ENCODE measurements at places on chromosomes 16 and 17.

DNA sequence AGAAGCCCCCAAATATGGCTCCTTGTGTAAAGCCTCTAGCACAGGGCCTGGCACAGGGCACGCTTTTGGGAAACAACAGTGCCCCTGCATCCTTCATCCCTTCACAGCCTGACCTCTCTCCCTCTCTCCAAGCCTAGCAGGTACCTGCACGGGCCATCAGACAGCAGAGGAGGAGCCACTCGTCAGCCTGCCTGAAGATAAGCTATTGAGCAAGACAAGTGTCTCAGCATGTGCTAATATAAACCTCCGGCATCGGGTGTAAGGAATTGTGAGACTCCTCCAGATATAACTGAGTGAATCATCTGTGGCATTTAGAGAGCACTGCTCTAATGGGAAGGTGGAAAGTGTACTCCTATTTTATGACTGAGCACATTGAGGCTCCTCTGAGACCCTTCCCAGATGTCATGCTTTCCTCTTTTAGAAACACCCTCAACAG is 38.3 kb downstream of the TBX4 start:
- DNase-seq = no peak

GRCh38 chr16:143047-143446 is 4.6 kb upstream of the NPRL3 start:
- DNase-seq = no peak

DNA sequence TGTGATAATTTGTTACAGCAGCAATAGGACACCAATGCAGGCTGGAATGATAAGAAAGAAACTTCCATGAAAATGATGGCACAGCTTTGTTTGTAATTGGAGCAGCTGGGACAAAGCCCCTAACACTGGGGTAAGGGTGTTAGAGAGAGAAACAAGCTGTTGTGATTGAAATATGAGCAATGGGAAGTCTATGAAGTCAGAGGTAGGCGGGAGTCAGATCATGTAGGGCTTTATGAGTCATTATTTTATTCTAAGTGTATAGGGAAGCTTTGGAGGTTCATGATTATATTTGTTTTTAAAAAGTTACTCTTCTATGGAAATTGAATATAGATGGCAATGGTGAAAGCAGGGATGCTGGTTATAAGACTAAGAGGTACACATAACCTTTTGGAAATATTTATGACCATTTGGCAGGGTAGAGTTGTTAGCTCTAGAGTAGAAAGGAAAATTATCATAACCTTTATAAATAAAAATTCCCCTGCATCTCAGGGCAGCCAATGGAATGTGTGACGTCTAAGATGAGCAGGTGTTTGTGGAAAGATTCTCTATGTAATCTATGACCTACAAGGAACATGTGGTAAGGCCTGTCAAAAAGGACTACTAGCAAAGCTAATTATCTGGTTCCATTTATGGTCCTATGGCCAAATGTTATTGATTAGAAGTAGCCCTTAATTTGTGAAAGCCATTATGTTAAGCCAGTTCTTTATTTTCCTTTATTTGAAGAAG is 85.6 kb downstream of the KCNJ2 start:
- DNase-seq = no peak

DNA sequence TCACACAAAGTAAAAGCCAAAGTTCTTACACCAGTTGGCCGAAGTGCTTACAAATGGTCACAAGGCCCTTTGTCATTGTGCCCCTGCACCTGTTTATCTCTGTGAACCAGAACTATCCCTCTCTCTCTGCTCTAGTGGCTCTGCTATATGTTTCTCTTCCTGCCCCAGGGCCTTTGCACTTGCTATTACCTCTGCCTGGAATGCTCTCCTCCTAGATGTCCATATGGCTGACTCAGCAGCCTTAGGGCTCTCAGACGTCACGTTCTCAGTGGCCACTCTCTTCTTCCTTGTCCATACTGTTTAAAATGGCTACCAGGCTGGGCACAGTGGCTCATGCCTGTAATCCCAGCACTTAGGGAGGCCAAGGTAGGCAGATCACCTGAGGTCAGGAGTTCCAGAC is 38.8 kb upstream of the DDX52 start:
- DNase-seq = no peak

GRCh38 chr17:75749545-75750389 is 15.2 kb downstream of the GALK1 start:
- DNase-seq = peak; percentile 60

GRCh38 chr16:13612623-13613022 is 307.3 kb upstream of the ERCC4 start:
- DNase-seq = no peak

- DNase-seq = peak; percentile 30
Measured at GRCh38 chr17:57086069-57086930, 1.3 kb downstream of the AKAP1 start.

DNA sequence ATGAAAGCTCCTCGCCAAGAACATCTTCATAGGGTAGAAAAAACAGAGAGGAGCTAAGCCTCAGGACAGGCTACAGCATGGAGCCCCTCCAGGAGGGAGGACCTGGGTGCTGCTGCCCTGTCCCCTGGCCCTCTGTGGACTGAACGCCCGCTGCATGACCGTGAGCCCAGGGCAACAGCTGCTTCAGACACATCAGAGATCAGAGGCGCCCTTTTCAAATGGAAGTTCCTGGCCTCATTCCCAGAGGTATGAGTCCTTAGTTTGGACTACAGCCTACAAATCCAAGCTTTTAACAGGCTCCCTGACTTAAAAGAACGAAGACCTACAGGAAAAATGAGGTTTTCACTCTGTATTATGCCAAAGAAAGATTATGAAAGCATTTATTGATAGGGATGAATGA is 48.5 kb downstream of the ZNF18 start:
- no peak for DNase-seq

- no peak for DNase-seq
Measured at GRCh38 chr17:2075336-2076086, 20.6 kb downstream of the HIC1 start.

GRCh38 chr17:66562119-66562518 is 259.7 kb downstream of the PRKCA start:
- no peak for DNase-seq

GRCh38 chr16:27374804-27375425 is 27.1 kb upstream of the IL21R start:
- peak; percentile 6 for DNase-seq

DNA sequence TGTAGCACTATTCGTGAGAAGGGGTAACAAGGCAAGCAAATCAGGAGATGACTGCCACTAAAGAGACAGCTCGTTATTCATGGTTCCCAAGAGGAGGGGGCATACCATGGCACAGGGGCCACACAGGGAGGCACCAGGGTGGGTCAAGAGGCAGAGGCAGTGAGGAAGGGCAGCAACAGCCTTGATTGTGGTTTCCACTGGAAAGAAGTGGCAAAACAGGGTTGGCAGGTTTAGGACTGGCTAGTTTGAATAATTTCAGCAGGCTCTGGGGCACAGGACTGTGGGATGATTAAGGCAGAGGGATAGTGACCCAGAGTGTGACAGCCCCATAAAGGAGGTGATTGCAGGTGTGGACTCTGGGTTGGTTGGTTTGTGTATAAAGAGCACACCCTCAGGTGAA is 188.9 kb downstream of the CBLN1 start:
- DNase-seq = no peak

DNA sequence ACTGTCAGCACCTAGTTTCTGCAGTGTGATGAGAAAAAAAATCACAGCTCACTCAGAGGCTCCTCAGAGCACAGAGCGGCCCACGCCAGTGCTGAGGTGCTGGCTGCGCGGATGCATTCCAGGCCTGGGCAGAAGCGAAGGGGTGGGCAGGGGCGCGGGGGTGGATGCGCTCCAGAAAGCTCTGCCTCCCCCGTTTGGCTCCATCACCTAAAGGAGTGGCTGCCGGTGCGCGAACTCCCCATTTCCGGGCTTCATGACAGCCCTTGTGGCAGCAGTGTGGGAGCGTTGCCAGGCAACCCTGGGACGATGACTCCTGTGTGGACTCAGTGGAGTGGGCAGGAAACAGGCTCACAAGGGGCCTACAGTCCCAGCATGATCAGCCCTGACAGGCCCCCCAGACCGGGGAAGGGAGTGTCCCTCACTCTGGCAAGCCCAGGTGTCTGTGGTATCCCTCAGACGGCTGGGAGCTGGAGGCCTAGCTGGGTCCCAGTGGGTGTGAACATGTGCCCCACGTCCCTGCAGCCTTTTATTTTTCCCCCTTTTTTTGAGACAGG is 32.8 kb upstream of the NUDT16L1 start:
- no peak for DNase-seq

DNA sequence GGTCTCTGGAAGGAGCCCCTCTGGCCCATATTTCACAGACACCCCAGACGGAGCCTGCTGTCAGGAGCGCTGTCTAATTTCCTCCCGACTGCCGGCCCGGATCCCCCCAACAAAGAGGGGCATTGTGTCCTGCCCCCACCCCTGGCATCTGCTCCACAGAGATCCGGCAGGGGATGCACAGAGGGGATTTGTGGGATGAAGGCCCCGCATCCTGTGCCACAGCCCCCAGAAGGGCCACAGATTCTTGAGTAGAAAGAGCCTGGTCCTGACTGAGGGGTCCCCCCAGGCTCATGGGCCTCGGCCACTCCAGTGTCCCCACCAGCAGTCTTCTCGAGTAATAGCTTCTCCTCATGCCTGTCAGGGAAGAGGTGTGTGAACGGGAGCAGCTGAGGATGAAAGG is 29.5 kb downstream of the MEOX1 start:
- no peak for DNase-seq

DNA sequence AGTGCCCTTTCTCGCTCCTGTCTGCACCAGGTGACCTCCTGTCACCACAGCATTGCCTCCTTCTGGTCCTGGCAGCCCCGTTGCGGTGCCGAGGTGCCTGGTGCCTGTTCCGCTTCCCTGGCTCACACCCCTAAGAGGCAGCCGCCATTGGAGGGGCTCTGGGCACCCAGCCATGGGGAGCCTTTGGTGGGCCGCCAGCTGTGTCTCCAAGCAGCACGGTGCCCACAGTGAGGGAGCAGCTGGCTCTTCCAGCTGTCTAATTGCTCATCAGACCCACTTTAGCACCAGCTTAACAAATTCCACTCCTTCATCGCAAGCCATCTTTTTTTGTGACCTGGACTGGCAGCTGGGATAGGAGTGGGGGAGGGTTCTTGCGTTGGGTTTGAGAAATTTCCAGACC is 276.1 kb downstream of the SNX29 start:
- DNase-seq = peak; percentile 95

DNA sequence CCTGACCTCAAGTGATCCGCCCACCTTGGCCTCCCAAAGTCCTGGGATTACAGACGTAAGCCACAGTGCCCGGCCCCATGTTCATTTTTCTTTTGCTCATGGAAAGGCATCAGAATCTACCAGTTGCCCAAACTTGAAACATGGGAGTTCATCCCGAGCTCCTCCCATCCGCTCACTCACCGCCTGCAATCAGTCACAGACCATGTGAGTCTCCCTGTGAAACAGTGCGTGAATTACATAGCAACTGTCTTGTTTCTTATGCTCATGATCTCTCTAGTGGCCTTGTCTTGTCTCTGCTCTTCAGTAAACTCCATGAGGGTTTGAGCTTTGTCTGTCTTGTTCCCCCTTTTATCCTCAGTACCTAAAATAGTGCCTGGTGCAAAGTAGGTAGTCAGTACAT is 52.1 kb upstream of the TNRC6A start:
- DNase-seq = no peak

DNA sequence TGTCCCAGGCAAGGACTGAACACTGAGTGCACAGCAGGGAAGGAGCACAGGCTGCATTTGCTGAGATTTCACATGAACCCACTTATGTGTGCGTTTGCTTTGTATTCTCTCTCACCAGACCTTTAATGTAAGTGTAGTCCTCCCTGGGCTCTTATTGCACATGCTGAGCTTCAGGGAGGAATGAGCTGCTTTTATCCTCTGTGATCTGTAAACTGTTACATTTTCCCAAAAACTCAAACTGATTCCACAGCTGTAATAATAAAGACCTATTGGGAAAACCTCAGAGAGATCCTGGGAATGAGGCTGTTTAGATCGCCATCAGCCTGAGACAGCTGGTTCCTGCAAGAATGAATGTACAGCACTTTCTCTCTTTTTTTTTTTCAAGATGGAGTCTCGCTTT is 53.6 kb upstream of the ADORA2B start:
- no peak for DNase-seq

- DNase-seq = peak; percentile 77
Measured at GRCh38 chr16:1167276-1168107, 14.6 kb downstream of the CACNA1H start.

GRCh38 chr17:78512976-78513375 is 64.2 kb downstream of the DNAH17 start:
- no peak for DNase-seq

- DNase-seq = no peak
Measured at GRCh38 chr17:80367503-80367902, 47.5 kb upstream of the ENDOV start.

- no peak for DNase-seq
Measured at GRCh38 chr16:13435873-13436474, 484.0 kb upstream of the ERCC4 start.

- no peak for DNase-seq
Measured at GRCh38 chr17:82114872-82115271, 16.8 kb upstream of the FASN start.

DNA sequence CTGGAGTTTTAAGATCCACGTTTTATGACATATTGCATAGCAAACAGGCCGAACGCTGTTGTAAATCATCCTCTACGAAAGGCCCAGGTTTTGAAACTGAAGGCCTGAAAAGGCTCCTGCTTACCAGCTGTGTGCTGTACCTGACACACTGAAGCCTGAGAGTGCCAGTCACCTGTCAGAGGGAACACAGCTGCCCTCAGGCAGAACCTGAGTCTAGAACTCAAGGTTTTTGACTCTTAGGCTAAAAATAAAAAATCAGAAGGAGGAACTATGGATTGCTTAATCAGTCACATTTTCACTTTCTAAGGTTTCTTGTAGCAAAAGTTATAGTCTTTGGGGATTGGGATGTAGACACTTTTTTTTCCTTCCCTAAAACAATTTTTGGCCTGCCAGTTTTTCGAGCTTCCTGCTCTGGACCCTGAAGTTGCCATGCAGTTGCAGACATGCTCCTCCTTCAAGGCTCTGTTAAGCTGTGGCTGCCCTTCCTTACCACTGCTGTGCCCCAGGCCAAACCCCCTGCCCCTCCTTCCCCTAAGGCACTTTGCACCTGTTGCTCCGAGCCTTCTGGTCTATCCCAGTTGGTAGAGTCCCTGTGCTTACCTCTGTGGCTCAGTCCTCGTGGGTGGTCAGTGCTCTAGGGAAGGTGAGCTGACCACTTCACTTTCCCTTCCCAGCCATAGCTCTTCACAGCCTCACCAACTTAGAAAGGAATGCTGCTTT is 56.6 kb downstream of the TENT4B start:
- no peak for DNase-seq

GRCh38 chr16:28326881-28327610 is 34.7 kb downstream of the SBK1 start:
- no peak for DNase-seq

DNA sequence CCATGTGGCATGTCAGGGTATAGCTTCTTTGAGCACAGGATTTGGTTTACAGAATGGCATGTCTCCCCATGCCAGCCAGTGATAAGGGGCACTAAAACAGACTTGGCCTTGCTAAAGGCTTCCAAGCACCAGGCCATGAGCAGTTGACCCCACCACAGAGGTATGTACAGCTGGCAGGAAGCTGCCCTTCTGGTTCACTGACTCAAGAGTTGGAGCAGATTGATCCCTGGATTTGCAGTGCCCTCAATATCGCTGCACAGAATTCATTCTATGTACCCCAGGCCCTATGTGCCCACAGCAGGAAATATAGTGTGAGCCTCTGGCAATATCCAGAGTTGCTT is 24.3 kb downstream of the HLF start:
- no peak for DNase-seq

- no peak for DNase-seq
Measured at GRCh38 chr17:33962857-33963655, 292.0 kb upstream of the CCL2 start.

Data from NCI-H1105 (cell line).